Hematopoietic multipotent progenitor cell treated with erythropoietin and hydrocortisone succinate and interleukin-3 and kit ligand, for 4 days (in vitro differentiated cells): ENCODE measurements at places on chromosomes 4 and X.

DNA sequence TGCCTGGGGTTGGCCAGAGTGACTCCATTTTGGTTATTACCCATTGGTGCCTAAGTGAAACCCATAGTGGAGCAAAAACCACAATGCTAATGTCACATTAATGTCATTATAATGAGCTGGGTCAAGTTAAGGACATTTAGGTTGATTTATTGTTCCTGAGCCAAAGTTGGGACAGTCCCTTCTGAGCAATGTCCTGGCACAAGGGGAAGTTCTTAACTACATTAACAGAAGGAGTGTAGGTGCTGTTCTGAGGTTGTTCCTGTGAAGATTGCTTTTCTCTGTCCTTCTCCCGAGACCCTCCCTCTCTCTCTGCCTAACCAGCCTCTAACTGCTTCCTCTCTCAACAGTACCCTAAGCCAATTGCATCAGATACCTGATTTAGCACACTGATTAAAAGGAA, 1956.8 kb upstream of the PCDH10 start:
- DNase-seq = no peak

- DNase-seq = peak; percentile 86
Measured at GRCh38 chr4:102825261-102826091, 1.9 kb downstream of the UBE2D3 start.

DNA sequence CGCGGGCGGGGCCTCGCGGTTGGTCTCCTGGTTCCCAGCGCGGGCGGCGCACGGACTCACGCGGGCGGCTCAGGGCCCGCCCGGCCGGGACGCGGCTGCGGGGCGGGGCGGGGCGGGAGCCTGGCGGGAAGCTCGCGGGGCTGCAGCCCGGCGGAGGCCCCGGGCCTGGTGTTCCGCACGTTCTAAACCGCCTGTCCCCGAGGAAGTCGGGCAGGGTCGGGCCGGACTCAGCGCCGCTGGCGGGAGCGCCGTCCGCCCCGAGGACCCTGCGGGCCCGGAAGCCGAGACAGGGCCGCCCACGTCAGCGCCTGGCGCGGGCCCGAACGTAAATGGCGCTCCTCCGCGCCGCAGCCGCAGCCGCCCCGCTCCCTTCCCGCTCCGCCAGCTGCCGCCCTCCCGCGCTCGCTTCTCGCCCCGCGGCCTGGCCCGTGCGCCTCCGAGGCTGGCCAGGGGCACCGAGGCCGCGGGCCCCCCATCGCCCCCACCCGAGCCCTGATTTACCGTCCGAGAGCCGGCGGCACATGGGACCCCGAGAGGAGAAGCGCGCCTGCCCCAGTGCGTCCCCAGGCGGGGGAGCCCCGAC, 309 bp upstream of the CTBP1 start:
- peak; percentile 94 for DNase-seq

GRCh38 chr4:62003695-62004094, 803.6 kb downstream of the ADGRL3 start:
- no peak for DNase-seq

DNA sequence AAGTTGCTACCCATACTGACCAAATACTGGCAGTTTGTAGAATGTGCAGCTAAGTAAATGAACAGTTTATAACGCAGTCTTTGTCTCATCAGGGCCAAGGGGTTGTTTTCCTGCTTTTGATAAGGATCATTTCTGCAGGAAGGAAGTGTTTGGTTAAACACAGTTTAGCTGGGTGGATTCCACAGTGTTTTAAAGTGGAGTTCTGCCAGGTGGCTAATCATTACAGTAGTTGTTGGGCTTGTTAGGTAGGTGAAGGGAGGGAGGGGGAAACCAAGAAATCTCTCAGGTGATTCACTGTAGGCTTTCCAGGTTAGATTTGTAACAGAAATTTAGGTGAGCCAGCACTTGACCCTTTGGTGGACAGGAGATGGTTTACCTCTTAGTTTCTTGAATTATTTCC, 58.1 kb downstream of the FNIP2 start:
- no peak for DNase-seq

DNA sequence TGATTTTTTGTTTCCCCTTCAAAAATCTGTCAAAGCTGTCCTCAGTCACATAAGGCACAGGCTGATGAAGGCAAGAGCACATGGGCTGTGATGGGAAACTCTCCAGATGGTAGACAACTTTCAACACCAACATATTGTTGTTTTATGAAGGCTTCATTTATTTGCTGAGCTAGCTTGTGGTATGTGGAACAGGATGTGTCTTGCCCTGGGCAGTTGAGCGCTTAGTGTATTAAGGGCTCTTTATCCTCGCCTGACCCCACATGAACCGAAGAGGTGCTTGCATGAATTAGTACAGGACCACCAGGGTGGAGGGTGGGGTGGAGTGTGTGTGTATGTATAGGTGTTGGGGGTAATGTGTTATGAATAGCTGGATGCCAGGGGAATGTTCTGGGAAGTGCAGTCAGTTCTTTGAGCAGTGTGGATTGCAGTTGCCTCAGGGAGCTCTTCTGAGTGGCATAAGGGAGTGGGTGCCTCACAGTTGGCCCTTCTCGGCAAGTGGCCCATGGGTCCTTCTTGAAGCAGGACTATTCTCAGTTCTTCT, 103.1 kb downstream of the PHEX start:
- no peak for DNase-seq

DNA sequence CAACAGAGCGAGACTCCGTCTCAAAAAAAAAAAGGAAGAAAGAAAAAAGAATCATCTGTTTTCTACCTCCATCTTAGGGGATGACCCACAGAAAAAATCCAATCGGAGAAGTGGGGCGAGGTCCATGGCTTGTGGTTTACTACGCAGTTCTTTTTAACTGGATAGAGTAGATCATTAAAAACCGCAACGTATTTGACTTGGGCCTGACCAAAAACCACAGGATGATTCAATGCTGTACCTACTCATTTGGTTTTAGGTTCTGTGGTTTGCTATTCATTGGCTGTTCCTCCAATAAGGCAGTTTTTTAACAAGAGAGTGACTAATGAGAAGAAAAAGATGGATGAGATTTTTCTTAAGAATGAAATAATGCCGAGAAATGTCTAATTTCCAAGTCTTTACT, 83.7 kb downstream of the FREM3 start:
- peak; percentile 61 for DNase-seq

- DNase-seq = no peak
Measured at GRCh38 chr4:159428975-159429692, 326.3 kb downstream of the RAPGEF2 start.

DNA sequence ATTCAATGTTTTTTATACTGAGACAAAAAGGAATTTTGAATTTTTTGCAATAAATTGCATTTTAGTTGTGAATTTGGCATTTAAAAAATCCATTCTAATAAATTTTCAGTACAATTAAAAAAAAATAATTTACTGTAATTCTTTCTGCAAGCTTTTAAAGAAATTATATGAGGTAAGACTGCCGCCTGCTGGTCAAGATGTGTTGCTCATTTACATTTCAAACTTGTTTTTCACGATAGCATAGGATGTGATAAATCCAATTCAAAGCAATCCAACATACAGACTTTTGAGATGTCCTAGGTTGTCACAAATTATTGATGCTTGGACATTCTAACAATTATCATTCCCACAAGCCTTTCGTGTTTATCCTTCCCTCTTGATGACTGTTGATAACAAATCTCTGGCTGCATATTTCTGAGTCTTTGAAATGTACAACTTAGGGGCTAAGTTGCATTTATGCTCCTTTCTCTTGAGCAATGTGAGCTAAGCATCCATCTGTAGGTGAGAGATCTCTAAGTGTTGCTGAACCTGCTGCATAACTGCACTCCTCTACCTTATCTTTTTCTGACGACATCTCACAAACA, 21.7 kb upstream of the MFAP3L start:
- peak; percentile 88 for DNase-seq

GRCh38 chrX:118554511-118554910, 58.9 kb downstream of the DOCK11 start:
- no peak for DNase-seq

DNA sequence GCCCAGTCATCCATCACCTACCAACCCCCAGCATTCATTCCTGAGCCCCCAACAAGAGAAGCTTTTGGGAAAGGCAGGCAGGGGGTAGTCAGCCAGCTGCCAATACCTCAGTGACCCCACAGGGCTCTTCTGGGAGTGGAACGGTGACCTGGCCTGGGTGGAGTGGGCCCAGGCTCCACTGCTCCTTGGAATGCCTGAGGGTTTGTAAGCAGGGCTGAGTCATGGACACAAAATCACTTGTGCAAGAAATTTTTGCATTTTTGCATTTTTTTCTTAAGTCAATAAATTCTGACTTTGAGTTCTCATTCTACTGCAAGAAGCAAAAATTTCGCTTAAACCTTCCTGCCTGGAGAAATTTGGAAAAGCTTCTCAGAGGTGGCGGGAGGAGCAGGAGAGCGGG, 18.5 kb downstream of the SORCS2 start:
- DNase-seq = no peak

DNA sequence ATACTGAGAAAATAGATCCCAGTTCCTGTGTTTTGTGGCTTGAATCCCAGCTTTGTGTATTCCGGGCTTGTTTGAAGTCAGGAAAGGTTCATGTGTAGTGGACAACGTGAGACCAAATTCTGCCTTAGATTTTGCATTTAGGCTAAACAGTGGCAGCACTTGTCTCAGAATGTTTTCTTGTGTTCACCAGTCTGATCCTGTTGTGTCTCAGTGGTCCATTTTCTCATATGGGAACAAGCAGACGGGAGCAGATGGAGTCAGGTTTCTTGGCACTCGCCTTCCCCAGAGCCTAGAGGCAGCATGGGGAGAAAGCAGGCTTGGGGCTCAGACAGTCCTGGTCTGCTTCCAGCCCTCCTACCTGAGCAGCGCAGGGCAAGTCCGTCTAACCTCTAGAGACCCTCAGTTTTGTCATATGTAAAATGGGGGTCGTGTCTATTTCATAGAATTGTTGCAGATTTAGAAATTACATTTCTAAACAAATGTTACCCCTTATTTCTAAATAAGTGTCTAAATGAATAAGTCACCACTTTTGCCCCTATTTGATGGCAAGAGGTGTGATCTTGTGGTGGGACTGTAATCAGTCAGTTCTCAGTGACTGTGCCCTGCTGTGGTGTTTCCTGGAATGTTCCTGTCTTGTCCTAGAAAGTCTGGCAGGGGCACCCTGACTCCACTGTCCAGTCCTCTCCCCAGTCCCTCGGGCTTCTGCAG, 28.3 kb upstream of the MSANTD1 start:
- no peak for DNase-seq
